ENCODE measurements at places on chromosomes 3 and 15.
A peak's percentile ranks its signal among the peaks of the same experiment; 100 is the strongest.

DNA sequence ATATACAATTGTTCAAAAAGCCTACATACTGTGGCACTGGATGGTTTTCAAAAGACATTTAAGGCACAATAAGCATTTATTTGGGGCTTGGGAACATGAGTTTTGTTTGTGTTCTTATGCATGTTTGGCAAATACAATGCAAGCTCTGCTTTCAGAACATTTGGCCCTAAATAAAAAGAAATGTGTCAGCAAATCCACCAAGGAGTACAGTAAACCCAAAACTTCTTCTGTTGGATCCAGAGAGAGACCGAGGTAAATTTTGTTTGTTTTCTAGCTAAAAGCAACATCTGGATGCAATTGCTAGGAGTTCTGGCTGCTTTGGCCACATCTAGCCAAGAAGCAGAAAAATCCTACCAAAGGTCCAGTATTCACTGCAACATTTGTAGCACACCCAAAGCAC lies 168.8 kb downstream of the DCLK3 start:
- no peak for DNase-seq

- DNase-seq = no peak
These were observed 95.9 kb upstream of the ATP2B2 start for GRCh38 chr3:10601151-10601856.

- no peak for DNase-seq
These were observed 8.1 kb downstream of the CAV3 start for GRCh38 chr3:8741581-8742261.

GRCh38 chr15:90552162-90552928 lies 22.6 kb downstream of the CRTC3 start:
- no peak for DNase-seq

DNA sequence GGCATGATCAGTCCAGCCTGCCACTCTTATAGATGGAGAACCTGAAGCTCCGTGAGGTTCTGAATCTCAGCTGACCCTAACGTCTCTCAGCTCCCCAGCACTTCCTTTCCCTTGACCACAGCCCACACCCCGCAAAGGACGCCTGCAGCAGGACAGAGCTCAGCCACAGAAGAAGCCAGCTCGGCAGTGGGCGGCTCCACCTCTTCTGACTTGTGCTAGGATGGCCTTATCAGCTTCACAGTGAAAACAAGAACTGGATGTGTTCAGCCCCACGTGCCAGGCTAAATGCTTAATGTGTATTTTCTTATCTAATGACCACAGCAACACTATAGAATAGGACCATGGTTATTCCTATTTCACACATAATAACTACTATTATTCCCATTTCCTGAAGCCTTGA lies 127.6 kb downstream of the ARNT2 start:
- no peak for DNase-seq

DNA sequence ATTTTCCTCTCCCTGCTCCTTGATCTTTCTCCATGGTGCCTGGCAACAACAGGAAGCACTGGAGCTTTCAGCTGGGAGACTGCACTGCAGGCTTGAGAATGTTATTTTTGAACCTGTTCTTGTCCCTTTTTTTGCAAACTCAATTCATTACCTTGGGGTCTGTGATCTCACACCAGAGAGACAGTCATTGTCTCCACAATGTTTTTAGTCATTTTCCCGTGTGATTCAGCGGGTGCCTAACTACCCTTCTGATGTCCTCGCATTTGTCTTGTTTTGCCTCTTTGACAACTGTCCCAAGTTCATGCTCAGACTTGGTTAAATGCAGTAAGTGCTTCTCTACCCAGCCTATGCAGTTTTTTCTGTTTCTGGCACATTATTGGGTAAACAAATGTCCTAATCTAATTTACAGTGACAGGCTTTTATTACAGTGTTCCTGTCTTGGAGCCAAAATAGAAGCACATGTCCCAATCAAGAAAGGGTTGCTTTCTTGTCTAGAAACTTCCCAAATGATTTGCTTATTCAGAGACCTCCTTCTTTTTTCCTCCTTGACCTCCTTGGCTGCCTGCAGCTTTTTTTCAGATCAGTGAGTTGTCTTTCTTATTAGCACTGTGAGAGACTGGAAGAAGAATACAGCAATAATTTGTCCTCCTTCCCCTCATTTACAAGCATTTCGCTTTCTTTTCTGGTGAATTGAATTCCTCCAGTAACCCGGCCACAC lies 162.4 kb downstream of the NSUN3 start:
- no peak for DNase-seq

DNA sequence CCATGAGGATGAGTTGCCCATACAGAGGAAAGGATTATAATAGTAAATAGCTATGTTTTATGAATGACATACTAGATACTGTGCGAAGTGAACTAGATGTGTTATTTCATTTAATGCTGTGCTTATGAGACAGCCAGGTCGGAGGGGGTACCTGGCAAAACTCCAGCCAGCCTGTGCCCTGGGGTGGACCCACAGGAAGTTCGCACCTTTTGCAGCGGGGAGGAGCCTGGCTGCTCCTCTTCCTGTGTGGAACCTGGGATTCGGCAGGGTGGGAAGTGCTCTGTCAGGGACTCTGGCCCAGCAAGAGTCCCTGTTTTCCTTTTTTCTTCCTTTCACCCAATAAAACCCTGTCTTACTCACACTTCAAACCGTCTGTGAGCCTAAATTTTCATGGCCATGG lies 452.2 kb downstream of the IL5RA start:
- no peak for DNase-seq

DNA sequence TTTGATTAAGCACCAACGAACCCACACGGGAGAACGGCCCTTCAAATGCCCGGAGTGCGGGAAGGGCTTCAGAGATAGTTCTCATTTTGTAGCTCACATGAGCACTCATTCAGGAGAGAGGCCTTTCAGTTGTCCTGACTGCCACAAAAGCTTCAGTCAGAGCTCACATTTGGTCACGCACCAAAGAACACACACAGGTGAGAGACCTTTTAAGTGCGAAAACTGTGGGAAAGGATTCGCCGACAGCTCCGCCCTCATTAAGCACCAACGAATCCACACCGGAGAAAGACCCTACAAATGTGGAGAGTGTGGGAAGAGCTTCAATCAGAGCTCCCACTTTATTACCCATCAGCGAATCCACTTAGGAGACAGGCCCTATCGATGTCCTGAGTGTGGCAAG lies 8.7 kb downstream of the ZNF774 start:
- no peak for DNase-seq

DNA sequence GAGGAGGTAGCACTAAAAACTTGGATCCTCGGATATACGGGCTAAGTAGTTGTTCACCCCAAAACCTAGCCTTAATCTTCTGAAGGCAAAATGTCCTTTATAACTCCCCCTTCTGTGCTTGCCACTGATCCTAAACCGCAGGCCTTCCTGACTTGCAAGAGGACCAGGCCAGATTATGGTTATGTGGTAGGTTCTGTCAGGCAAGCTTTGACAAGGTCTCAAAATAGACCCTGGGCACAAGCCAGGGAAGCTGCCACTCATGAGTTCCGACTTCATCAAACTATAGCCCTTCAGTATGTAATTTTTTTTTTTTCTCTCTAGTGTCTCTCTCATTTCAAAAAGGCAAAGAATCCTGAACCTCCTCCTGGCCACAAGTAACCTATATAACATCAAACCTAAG lies 3.2 kb downstream of the LRRFIP2 start:
- DNase-seq = no peak

GRCh38 chr3:95389725-95390313 lies 1327.0 kb downstream of the NSUN3 start:
- no peak for DNase-seq

GRCh38 chr15:64343222-64343621 lies 12.8 kb downstream of the CSNK1G1 start:
- DNase-seq = no peak

- no peak for DNase-seq
These were observed 27.5 kb downstream of the ILDR1 start for GRCh38 chr3:121994551-121994950.

DNA sequence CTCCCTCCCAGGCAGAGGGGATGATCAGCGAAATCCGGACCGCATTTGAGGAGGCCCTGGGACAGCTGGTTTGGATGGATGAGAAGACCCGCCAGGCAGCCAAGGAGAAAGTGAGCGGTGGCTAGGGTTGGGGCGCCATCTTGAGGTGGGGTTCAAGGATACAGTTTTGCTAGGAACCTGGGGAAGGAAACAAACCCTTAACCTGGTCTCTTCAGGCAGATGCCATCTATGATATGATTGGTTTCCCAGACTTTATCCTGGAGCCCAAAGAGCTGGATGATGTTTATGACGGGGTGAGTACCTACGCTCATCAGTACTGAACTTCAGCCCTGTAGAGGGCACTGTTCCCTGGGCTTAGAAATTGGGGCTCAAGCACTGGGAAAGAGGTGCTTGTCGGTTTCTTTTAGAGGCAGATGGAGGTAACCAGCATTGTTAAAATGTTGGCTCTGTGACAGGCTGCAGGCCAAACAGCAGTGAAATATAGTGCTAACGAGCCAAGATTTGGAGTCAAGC lies 9.6 kb upstream of the PSMD2 start:
- DNase-seq = peak; percentile 10

GRCh38 chr3:136122006-136122405 lies 74.1 kb downstream of the MSL2 start:
- DNase-seq = no peak

DNA sequence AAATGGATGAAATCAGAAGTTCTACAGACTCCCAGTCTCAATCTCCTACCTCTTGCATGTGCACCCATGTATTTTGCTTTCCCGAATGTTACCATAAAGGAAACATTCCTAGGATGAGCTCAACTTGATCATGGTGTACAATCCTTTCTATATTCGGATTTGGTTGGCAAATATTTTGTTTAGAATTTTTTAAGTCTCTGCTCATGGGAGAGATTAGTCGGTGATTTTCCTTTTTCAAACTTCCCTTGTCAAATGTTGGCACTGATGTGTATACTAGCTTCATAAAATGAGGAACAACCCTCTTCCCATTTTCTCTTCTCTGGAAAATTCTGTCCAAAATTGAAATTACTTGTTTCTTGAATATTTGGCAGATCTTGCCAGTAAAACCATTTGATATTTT lies 317.6 kb upstream of the RASGRP1 start:
- no peak for DNase-seq

DNA sequence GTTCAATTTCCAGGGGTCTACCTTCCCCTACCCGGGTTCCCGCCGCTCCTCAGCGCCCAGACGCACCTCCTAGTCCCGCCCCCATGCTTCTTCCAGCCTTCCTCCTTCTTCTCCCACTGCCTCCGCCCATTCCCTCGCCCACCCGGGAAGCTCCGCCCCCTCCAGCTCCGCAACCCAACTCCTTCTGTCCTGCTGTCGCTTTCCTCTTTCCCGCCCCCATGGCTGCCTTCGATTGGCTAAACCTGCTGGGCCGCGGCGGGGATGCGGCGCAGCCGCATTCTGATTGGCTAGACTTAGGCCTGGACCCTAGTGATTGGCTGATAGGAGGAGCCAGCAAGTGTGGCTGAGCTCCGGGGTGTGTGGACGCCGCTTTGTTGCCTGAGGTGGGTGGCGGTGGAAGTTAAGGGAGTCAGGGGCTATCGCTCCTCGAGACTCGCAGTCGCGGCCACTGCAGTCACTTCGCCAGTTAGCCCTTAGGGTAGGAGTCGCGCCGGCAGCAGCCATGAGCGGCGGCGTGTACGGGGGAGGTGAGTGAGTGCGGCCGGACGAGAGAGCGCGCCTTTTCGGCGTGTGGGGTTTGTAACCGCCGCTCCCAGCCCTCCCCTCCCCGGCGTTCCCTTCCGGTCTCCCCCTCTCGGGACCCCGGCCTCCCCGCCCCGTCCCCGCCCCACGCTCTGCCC lies at the start of gene ACTL6A:
Gene ACTL6A, plus strand, starts transcription at position 336 of the 680 bp plus-strand sequence. Its CDS starts 167 bp downstream, at position 503.
- peak; percentile 99 for DNase-seq

- DNase-seq = no peak
These were observed 631.4 kb upstream of the MDFIC2 start for GRCh38 chr3:70943886-70944285.

GRCh38 chr3:11291808-11292207 lies 19.6 kb downstream of the ATG7 start:
- DNase-seq = no peak

- DNase-seq = no peak
These were observed 68.2 kb upstream of the GSK3B start for GRCh38 chr3:120162400-120162799.

DNA sequence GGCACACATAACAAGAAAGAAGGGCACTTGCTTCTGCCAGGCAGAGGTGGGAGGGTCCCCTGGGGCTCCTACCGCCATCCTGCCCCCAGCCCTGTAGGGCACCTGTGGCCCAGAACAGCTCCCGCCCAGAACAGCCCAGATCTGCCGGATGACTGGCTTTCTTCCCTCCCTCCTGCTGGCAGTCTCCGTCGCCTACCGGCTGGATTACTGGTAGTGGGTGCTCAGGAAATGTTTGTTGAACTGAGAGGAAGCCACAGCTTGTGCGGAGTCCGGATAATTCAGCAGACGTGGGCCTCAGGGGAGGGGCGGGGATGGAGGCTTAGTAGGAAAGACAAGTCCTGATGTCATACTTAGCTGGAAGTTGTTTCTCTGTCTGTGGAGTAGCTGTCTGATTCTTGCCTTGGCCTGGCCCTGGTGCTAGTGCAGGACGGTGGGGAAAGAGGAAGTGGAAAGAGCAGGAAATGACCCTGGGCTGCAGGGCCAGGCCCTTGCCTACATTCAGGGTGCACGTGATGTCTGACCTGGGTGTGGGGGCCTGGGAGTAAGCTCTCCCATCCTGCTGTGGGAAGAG lies 6.7 kb downstream of the CCDC9B start:
- no peak for DNase-seq

DNA sequence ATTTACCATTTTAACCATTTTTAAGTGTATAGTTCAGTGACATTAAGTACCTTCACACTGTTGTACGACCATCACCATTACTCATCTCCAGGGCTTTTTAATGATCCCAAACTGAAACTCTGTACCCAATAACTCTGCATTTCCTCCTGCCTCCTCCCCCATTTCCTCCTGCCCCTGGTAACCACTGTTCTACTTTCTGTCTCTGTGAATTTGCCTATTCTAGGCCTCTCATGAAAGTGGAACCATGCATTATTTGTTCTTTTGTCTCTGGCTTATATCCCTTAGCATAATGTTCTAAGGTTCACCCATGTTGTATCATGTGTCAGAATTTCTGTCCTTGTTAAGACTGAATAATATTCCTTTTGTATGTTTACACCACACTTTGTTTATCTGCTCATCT lies 154.2 kb downstream of the MECOM start:
- no peak for DNase-seq

DNA sequence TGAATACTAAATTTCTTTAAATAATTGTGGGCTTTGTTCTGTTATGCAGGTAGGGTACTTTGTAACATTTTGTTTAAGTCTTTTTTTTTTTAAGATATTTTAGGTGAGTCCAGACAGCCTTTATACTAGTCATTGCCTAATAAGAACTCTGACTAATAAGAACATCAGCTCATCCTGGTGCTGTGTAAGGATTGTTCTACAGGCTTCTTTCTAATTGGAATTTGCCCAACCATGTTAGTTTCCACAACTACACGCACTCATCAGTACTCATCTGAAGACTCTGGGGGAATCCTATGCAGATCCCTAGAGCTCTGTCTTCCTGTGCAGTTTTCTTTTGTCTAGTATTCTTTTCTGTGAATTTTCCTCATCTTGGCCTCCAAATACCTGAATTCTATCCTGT lies 741.8 kb downstream of the IGSF11 start:
- DNase-seq = no peak

DNA sequence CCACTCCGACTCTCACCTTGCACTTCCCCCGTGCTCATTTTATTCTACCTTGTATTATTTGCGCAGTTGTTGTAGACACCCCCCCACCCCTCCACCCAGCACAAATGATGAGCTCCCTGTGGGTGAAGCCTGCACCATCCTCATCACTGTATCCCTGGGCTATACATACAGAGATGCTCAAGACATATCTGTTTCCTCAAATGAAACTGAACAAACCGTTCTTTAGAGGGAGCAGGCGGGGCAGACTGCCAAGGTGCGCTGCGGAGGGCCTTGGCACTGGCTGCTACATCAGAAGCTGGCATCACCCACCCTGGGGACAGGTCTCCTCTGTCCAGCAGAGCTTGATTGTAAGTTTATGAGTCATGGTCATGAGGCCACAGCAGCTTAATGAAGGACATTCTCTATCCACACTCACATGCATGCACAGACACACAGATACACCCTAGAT lies 29.0 kb downstream of the ADCY5 start:
- no peak for DNase-seq
